8988T (cell line): ENCODE measurements at places on chromosomes 2 and 18.
A peak's percentile ranks its signal among the peaks of the same experiment; 100 is the strongest.

GRCh38 chr2:127196998-127197397 lies 23.1 kb downstream of the CYP27C1 start:
- DNase-seq = no peak

- no peak for DNase-seq
Measured at GRCh38 chr2:71426721-71427120, 26.6 kb upstream of the DYSF start.

DNA sequence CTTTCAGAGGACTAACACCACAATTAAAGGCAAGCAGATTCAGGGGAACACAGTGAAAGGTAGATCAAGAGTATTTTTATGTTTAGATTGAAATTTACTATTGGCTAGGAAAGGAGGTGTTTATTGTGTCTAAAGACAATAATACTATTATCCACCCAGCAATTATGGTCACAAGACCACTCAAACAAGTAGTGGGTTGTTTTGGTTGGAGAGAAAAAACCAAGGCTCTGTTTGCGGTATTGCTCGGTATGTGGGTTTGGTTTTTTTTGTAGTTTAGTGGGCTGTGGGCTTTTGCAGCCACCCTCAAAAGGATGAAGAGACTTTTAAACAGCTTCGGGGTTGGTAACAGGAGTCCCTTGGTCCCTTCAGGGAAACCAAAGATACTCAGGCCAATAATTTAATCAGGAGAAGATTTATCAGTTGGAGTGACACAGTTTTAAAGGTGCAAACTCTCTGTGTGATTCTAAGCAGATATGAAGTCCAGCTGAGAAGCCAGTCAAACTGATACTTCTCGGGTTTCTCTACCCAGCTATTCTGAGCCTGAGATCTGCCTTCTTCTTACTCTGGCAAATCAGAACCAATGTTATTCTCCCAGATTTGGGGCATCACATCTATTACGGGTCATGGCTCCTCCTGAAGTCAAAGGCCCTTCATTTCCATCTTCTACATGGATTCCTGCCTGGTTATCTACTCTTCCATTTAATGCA lies 55.3 kb downstream of the DCC start:
- DNase-seq = no peak

- peak; percentile 68 for DNase-seq
Measured at GRCh38 chr2:156399950-156400705, 36.1 kb upstream of the GPD2 start.

GRCh38 chr2:84417453-84418145 lies 41.5 kb downstream of the SUCLG1 start:
- no peak for DNase-seq
